SIG-M5 (cell line): ENCODE measurements at places on chromosomes 12 and 14.

GRCh38 chr12:127290251-127290650 lies 976.7 kb upstream of the TMEM132C start:
- no peak for DNase-seq

DNA sequence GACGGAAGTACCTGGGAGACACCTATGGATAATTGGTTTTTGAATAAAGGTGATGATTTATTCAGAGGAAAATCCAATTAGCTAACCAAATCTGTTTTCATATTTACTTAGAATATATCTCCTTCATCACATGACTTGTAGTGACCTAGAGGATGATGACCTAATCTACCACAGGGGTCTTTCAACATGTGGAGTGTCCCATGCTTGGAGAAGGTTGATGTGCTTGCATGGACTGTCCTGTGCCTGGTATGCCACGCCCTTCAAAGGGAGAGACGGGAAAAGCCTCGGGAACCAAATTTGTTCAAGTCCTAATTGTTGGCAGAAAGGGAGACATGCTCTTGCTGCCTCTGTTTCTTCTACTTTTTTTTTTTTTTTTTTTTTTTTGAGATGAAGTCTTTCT lies 11.8 kb upstream of the PAPLN start:
- DNase-seq = no peak

DNA sequence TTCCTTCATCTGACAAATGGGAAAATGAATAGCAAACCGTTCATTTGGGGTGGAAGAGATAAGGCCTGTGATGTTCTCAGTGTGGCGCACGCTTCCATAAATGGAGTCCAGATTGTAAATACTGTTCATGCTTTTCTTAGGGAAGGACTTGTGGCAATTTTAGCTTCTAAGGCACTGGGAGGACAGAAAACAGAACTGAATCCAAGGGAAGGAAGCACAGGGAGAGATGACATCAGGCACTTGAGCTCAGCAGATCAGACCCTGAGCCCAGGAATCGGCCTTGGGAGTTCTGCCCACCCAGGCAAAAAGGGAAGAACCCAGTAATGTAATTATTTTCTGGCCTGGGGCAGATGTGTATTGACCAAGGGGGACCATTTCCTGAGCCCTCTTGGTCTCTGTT lies 7.2 kb upstream of the SH2B3 start:
- DNase-seq = no peak

DNA sequence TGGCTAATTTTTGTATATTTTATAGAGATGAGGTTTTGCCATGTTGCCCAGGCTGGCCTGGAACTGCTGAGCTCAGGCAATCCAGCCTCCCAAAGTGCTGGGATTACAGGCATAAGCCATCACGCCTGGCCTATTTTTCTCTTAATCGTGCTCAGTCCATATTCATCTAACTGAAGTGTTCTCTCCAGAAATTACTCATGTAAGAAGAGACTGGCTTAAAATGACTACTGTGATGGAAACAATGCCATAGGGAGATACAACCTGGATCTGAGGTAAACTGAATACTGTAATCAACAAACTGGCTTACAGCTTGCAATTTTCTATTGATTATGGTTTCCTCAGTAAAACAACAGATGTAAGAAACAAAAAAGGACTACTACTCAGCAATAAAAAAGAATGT lies 21.1 kb downstream of the NUMB start:
- DNase-seq = no peak
